Hypothalamus (tissue), 51 donors: ENCODE measurements at places on chromosomes 12 and 14.

GRCh38 chr12:130470969-130471368, 133.3 kb downstream of the PIWIL1 start:
- no peak for DNase-seq

- no peak for DNase-seq
Measured at GRCh38 chr14:30988509-30988908, 36.9 kb upstream of the AP4S1 start.

- DNase-seq: peak; percentile 1
Measured at GRCh38 chr14:58947814-58948445, 240.5 kb upstream of the DAAM1 start.

GRCh38 chr14:41636492-41637392, 30.1 kb downstream of the LRFN5 start:
- no peak for DNase-seq

- no peak for DNase-seq
Measured at GRCh38 chr12:132835076-132836025, 6.7 kb upstream of the GOLGA3 start.

DNA sequence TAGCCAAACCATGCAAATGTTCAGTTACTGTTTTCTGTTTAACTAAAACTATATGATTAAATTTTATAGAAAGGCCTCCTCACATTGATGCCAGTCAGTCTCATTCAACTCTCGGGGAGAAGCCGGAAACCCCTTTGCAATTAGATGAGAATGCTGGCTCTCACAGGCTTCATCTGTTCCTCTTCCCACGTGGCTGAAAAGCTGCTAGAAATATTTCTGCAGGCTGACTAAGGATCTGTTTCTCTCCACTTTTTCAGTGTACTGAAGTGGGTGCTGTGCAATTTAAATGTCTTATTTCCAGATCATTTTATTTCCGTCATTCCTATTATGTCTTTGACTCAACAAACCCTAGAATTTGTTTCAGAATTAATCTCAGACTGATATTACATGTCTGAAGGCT, 17.4 kb upstream of the KCNH3 start:
- no peak for DNase-seq
